ENCODE measurements at places on chromosomes 7 and 10.

- no peak for DNase-seq
Measured at GRCh38 chr7:79741684-79742083, 288.2 kb upstream of the MAGI2 start.

DNA sequence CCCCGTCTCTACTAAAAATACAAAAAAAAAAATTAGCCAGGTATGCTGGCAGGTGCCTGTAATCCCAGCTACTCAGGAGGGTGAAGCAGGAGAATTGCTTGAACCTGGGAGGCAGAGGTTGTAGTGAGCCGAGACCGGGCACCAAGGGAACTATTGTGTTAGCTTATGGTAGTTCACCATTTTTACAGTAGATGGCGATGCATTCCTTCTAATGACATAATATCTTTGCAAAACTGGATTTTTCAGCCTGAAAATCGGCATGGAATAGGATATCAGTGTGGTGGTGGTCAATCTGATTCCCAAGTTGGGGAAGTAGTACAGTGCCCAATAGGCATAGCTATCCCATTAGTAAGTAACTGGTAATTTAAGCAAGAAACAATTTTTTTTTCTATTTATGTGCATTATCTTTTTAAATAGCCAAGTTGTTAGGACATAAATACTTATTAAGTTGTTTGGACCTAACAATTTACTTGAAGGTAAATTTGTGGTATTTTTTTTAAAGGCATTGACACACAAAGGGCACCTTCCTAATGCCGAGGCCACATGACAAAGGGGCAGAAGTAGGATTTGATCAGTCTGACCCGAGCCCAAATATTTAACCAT, 17.6 kb upstream of the IMPDH1 start:
- peak; percentile 62 for DNase-seq

DNA sequence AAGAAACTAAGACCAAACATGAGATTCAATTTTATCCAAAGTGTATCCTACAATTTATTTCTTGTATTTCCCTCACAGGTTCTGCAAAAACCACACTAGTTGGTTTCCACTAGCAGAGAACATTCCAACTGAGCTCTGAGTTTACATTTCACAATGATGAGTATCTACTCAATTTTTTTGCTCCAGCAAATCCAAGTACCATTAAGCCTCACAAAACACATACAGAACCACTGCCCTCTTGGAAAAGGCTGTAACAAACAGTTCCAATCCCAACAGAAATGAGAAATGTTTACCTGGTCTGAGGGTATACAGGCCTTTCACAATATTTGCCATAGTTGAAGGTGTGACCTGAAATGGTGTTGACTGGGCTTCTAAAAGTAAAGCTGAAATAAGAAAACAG, 59.9 kb downstream of the CACUL1 start:
- DNase-seq, result peak; percentile 77

GRCh38 chr10:30160271-30160982, 101.0 kb upstream of the JCAD start:
- no peak for DNase-seq

DNA sequence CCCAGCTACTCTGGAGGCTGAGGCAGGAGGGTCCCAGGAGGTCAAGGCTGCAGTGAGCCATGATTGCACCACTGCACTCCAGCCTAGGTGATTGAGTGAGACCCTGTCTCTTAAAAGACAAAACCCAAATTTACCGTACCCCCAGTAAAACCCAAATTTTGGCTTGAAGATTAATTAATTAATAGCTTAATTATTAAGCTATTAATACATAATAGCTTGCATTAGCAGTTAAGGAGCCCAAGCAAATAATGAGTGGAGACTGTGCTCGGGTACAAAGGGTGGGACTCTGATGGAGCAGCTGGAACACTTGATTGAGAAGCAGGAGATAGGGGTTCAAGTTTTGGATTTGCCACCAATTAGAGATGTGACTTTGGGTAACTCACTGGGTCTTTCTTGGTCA, 28.9 kb downstream of the NRF1 start:
- DNase-seq, result no peak

DNA sequence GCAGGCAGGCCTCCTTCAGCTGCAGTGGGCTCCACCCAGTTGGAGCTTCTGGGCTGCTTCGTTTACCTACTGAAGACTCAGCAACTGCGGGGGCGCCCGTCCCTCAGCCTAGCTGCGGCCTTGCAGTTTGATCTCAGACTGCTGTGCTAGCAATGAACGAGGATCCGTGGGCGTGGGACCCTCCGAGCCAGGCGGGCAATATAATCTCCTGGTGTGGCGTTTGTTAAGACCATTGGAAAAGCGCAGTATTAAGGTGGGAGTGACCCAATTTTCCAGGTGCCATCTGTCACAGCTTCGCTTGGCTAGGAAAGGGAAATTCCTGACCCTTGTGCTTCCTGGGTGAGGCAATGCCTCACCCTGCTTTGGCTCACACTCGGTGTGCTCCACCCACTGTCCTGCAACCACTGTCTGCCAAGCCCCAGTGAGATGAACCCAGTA, 159.2 kb upstream of the FOXP2 start:
- DNase-seq, result no peak

DNA sequence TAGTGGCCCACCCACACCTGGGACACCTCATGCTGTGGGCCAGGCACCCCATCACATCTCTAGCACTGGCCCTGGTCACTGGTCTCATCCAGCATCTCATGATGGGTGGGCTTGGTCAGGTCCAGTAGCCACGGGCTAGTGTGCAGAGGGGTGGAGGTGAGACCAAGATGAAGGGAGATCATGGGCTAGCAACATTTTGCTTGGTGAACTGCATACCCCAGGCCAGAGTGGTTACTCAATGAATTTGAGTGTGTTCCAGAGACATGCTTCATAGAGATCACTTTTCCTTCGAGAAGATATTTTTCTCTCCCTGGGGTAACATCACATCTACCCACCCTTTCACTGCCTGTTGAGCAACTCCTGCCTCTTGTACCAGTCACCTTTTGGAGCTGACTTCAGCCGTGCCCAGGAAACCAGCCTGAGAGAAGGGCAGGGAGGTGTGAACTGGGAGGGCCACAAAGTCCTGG, 44.2 kb downstream of the MINDY4 start:
- no peak for DNase-seq

DNA sequence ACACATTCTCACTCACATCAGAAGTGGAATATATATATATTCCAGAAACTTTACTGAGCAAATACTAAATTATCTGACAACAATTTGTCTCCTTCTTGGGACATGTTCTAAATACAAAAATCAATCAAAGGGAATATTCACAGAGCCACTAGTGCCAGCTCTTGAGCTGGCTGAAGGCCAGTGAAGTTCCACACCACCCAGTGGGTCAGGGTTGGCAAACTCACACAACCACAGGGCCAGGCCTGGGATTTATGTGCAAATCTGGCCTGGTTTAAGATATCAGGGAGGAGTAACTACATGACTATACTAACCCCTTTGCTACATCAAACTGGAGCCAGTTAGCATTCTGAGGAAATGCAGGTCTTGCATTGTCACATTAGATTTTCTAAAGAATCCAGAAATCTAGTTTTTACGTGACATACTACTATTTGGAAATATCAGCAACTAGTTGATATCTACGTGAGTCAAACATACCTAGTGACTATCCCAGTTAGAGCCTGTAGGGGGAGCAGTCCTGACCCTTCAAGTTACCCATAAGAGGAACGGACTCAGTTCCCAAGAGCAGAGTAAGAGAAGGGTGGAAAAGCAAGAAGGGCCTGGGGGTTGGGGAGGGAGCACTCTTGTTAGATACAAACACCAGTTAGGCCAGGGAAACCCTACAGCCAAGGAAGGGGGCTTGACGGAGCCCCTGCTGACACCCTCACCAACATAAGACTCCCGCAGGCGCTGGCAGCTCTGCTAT, 600.4 kb downstream of the KCNMA1 start:
- peak; percentile 13 for DNase-seq
